Muscle of arm (tissue), 14 donors: ENCODE measurements at places on chromosomes 5 and 9. TPM values are rescaled to one million over a fixed set of nuclear protein-coding genes. Genes with fewer than 3 reads are reported as not detected.

The SLC23A1 gene
- 0.82 TPM for polyA plus RNA-seq

The PCDHGA9 gene
- polyA plus RNA-seq = 4.7 TPM

The LRRC26 gene
- polyA plus RNA-seq = not detected

The GRIA1 gene
- polyA plus RNA-seq = 0.71 TPM

DNA sequence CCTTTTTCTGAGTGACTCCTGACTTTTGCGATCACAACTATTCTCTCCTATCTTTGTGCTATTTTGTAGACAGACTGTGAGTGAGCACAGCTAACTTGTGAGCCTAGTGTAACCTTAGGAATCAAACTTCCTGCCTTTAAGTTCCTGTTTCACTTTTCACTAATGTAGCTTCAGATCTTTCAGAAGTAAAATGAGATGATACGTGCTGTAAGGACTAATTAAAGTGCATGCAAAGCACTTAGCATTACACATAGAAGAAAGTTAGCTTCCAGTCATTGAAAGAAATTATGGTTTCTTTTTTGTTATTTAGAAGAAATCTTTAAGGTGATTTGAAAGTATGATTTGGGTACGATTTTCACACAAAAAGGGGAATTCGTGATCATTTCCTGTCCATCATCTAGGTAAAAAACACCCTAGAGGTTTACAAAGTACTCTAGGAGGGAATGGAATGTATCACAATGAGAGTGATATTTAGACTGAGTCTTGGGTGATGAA is 122.7 kb downstream of the ST8SIA4 start:
- no peak for DNase-seq

- DNase-seq = no peak
Observed at GRCh38 chr9:136242918-136243525, 2.6 kb downstream of the QSOX2 start.

DNA sequence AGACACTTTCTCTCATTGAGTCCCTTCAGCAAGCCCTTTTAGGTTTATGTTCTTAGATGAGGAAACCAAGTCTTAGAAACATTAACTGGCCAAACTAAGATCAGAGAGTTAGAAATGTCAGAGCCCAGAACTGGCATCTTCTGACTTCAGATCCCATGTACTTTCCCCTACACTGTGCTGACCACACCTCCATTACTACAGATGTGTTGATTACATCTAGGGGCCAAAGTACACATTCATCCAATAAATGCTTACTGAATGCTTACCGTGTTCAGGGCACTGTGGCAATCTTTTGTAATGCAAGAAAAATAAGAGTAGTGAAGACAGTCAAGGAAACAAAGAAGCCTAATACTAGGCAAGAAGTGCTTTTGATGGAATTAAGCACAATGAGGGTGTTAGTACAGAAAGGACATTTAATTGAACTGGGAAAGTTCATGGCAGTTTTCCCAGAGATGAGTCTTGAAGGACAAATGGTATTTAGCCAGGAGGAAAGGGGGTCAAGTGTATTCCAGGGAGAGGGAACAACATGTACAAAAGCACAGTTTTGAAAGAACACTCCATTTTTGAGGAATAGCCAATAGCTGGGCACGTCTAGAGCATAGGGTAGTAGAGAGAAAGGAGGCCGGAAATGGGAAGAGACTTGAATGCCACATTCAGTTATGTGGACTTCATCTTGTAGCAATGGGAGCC is 89.7 kb upstream of the CDKN2B start:
- DNase-seq = no peak

GRCh38 chr9:19631181-19631580 is 157.7 kb downstream of the SLC24A2 start:
- no peak for DNase-seq

DNA sequence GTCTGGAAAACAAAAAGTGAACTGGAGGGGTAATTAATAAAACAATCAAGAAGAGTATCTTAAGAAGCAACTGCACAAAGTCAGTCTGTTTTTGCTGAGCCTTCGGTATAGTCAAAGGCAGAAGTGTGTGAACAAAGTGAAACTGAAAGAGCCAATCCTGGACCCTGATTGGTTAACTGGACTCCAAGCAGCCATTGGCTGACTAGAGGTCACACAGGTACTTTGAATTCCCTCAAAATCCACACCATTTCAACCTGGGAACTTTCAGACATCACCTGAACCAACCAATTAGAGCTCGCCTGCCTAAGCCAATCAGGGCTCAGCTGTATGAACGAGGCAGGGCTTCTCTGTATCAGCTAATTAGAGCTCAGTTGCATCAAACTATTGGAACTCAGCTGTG is 286.7 kb downstream of the TLE4 start:
- no peak for DNase-seq

DNA sequence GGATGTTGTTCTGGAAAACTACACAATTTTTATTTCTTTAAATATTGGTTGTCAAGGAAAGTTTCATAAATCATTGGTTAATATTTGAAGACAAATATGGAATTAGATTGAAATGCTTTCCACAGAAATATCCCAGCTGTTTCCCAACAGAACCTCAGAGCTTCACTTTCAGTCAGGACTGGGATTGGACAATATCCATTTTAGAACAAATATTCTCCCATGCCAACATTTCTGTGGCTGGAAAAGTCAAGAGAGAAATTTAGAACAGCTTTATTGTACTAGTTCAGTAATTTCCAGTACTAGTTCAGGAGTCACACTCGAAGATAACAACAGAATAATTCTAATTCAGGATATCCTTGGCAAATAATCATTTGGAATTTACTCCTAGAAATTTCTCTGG is 116.1 kb upstream of the TUT7 start:
- DNase-seq = no peak

DNA sequence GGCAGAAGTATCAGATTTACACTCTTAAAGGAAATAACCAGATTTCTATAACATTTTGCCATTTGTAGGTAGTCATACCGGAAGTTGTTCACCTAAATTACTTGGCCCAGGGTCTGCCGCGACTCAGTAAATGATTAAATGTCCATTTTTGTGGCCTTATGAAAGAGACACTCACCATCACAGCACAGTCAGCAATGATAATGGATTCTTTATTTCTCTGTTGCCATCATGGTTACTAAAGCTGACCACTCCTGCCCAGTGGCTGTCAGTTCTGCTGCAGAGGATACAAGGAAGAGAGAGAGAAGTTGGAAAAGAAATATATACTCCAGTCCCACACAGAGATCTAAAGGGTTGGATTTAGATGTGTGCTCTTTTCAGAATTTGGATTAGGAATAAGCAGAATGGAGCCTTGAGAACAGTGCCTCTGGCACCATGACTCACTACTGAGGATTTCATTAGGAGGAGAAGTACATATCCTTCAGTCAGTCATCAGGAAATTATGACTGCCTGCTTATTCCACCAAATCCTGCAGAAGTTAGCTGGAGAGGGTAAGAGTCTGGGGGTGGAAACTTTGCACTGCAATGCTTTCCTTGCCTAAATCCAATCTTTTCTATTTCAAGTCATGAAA is 72.8 kb upstream of the EFNA5 start:
- DNase-seq = no peak

DNA sequence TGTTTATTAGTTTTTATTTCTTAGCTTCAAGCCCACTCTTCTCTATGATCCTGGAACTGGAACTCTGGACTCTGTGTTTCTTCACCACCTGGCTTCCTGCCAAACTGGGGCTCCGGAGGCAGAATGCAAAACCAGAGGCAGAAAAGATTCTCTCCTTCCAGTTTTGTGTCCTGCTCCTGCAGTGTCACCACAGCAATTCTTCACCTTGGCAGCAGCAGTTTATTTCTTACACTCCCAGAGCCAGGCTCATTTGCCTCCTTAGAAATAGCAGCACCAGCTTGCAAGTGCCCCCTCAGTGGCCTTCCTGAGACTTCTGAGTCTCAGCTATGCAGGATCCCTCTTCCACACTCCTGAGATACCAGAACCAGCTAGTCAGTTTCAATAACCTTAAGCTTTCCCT is 26.7 kb upstream of the CAMK4 start:
- DNase-seq = peak; percentile 2

GRCh38 chr5:76403766-76404222 is 709 bp downstream of the IQGAP2 start:
- no peak for DNase-seq
